ENCODE measurements at places on chromosomes 7 and 10. TPM values are rescaled to one million over a fixed set of nuclear protein-coding genes. Genes with fewer than 3 reads are reported as not detected.

Gene RHOBTB1
- total RNA-seq = 22.8 TPM

Gene PDZD7
- total RNA-seq = 5.5 TPM

Gene MARVELD1
- 61.7 TPM for total RNA-seq

Gene TMEM229A
- not detected for total RNA-seq

Gene FGL2
- total RNA-seq = not detected

Gene AEBP1
- 273 TPM for total RNA-seq

Gene PTCD1
- 6.2 TPM for total RNA-seq

Gene NUTM2A
- total RNA-seq = 0.76 TPM

Gene OPN4
- total RNA-seq = not detected
